ENCODE measurements at places on chromosomes 7 and 10.

DNA sequence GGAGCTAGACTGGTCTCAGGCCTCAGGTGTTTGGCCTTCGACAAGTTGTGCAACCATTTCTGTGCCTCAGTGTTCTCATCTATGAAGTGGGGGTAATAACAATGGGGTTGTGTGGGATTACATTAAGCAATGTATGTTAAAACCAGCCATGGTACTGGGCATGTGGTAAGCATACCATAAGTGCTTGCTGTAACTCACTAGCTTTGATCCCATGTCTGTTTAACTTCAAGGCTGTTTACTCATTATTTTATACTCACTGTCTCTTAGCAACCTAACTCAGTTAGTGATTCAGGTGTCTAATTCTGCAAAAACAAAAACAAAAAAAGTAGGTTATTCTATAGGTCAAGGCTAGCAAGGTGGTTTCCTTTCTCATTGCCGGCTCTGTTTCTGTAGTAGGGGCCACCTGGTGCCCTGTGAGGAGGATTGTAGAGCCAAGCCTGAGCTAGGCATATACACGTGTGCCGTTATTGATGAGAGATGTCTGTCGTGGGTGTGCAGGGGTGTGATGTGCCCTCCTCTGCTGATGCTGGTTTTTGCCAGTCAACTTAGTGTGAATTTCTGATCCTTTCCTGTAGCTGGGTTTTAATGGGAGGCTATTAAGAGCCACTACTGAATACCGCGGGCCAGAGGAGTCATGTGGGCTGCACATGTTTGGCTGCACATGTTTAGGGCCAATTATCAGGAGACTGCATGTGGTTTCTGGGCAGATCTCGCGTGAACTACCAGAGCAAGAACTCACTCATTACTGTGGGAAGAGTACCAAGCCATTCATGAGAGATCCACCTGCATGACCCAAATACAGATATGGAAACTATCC is 56.2 kb downstream of the EEPD1 start:
- DNase-seq: no peak

DNA sequence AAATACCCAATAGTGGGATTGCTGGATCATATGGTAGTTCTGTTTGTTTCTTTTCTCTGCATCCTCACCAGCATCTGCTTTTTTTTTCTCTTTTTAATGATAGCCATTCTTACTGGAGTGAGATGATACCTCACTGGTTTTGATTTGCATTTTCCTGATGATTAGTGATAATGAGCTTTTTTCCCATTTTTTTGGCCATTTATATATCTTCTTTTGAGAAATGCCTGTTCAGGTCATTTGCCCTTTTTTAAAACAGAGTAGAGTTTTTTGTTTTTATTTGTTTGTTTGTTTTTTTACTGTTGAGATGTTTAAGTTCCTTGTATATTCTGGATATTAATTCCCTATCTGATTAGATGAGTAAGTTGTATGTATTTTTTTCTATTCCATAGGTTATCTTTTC is 205.8 kb upstream of the KAT6B start:
- no peak for DNase-seq

DNA sequence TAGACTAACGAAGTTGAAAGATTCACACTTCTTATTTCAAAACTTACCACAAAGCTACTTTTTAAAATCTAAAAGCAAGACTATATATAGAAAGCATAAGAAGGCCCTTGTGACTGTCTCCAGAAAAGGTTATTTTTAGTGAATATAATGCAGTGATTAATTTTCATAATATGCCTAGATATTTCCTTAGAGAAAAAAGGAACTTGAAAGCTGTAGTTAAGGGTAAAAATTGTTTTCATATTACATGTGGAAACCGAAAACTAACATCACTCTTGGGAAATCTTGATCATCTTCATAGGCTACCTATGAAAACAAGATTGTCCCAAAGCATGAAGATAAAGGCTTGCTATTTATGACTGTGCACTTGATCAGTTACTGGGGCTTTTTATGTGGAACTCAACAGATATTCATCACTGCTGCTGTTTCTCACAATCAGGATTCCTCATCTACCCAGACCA is 223.2 kb downstream of the SH2D4B start:
- peak; percentile 30 for DNase-seq

DNA sequence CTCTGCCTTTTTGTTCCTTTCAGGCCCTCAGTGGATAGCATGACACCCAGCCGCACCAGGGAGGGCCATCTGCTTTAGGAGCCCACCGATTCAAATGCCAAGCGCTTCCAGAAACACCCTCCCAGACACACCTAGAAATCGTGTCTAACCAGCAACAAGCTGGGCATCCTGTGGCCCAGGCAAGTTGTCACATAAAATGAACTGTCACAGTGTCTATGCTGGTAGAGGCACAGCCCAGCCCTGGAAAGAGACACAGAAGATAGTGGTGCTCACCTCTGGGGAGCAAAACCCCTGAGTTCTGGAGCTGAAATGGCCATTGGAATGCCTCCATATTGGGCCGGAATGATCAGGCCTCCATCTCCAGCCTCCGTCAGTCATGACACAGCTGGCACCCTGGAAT is 38.9 kb downstream of the ECHDC3 start:
- no peak for DNase-seq

GRCh38 chr10:71496927-71497762 is 100.4 kb downstream of the CDH23 start:
- DNase-seq: no peak

GRCh38 chr10:114876169-114876568 is 54.6 kb downstream of the FHIP2A start:
- no peak for DNase-seq

DNA sequence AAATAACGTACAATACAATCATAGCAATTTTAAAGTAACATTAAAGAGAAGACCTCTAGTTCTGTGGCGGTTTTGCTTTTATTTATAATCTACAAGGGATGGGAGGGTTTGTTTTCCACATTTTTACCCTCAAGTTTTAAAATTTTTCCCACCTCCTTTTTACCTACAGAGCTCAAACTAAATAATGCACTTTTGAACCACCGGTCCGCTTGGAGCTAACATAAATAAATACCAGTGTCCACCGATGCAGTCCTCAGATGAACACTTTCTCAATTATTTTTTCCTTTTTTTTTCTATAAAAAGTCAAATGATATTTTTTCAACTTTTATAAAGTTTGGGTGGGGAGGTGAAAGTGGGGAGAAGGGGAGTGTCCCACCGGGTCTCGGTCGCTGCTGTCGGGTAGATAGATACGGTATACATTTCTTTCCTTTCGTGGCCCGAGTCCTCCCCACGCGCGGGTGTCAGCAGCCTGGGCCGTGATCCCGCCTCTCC is 3.3 kb downstream of the ZNF503 start:
- no peak for DNase-seq

- no peak for DNase-seq
Observed at GRCh38 chr7:106094780-106095179, 17.3 kb downstream of the SYPL1 start.

DNA sequence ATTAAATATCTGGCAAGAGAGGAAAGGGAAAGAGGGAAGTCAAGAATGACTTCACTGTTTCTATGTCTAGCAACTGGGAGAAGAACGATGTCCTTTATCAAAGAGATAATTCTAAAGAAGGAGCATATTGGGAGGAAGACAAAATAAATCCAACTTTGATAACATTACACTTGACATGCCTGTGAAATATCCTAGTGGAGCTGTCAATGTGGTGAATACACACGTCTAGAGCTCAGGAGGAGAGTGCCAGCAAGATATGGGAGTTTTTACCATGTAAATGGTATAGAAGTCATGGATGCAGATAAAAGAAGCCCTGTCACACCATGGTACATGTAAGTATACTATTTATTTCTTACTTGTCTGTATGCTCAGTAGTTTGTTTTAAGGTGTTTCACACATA is 356.7 kb downstream of the HPSE2 start:
- DNase-seq: no peak

DNA sequence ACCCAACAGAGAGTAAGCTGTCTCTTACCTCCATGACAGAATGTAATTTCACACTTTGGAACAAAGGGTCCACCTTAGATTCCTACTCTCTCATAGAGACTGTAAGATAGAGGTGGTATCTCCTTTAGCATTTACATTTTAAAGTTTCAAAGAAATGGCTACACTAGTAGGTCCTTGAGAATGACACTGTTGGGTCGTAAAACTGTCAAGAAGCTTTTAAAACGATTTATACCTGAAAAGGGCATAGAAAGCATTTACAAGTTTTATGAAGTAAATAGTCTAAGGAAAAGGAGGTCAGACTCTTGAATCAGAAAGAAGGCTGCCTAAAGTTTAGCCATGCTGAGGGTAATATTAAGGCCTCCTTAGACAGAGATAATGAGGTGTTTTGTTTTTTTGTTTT is 1212.4 kb upstream of the PHF14 start:
- DNase-seq: no peak

- no peak for DNase-seq
Observed at GRCh38 chr10:33772370-33773252, 438.1 kb upstream of the NRP1 start.

DNA sequence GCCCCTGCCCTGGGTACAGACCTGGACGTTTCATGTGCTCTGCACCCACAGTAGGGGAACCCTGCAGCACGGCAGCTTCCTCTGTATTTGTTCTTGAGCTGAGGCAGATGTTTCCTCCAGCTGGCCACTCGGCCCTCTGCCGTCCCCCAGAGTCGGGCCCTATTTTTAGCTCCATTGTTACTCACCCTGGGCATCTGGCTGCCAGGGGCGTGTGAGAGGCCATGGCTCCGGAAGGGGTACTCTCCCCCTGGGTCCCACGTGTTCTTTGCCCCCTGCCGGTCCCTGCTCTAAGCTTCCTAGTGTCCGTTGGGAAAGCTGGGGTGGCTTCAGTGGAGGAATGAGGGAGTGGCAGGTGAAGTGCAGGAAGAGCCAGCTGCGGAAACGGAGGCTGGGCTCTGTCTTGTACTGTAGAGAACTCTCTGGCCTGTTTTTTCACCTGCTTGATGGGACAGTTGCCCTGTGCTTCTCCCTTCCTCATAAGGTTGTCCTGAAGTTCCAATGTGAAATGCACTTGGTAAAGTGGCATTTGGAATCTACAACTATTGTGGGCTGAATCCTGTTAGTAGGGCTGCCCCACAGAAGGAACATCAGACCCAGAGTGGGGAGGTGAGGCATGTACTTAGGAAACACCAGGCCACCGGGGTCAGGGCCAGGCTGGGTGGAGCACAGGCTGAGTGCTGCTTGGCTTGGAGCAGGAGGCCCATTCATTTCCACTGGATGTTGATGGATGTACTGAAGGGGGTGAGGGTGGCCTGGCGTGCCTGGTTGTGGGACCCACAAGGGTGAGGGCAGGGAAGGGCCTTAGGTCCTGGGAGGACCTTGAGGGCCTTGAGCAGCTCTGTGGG is 30.6 kb downstream of the PALD1 start:
- DNase-seq: no peak

- no peak for DNase-seq
Observed at GRCh38 chr7:99126921-99127553, 16.9 kb downstream of the SMURF1 start.

DNA sequence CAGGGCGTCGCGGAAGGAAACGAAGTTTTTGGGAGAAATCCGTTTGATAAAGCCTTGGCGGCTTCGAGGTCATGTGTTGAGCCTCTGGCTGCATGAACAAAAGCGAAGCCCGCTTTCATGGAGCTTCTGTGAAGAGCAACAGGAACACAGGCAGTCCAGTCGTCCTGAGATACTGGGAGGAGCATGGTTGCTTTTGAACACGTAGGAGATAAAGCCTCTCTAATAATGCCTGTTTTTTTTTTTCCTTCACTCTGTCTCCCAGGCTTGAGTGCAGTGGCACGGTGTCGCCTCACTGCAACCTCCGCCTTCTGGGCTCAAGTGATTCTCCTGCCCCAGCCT is 473 bp upstream of the ZNF32 start:
- no peak for DNase-seq

DNA sequence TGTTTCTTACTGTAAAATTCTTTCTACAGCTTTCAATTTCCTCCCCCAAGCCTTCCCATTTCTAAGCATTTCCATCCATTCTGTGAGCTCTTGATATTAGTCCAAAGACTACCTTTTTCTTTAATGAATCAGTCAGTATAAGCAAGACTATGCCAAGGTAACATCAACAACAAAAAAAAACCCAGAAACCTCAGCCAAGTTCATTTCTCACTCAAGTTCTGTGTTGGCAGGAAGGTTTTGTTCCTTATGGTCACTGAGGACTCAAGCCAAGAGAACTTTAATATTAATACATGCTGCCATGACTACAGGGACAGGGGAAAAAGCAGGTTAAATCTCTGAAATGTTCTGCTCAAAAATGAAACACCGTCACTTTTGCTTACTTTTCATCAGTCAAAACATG is 621.2 kb upstream of the NRP1 start:
- DNase-seq: no peak

GRCh38 chr7:75969182-75969581 is 25.2 kb downstream of the TMEM120A start:
- no peak for DNase-seq

DNA sequence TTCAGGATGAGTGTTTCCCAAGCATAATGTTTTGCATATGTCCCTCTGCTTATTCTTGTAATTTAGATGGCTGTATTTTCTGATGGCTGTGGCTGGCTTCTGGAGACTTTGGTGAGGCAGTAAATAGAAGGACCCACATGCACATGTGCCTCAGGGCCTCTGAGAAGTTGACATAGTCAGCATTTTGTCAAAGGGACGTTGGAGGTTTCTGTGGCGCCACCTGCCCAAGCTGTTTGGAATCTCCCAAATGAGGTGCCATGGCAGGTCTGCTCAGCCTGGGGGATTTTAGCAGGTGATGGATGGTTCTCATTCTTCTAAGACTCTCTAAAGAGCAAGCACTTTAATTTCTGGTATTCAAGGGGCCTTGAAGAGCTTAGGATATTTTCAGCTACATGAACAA is 29.8 kb downstream of the C10orf120 start:
- DNase-seq: no peak

DNA sequence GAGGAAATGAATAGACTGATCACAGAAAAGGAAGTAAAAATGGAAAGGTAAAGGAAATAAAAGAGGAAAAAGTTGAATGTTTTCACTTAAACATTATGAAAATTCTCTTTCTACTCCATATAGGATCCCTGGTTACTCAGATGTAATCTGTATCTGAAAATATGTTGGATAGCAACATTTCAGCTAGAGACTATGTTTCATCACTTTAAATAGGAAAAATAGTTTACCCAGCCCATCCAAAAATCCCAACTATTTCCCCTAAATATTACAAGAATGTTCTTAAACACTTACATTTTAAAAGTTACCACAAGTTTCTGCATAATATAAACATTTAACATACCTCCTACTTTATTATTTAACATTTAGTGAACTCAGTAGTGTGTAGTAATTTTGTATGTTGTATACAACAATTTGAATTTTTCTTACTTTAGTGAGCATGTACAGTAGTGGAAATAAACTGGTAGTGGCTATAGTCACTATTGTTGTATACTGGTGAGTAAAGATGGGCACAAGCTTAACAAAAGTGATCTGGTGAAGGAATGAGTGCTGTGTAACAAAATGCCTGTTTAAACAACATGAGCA is 27.1 kb downstream of the SLF2 start:
- DNase-seq: no peak

GRCh38 chr7:150376560-150376959 is 2.6 kb upstream of the ZNF775 start:
- no peak for DNase-seq

- no peak for DNase-seq
Observed at GRCh38 chr7:121158665-121159064, 170.1 kb upstream of the WNT16 start.
